Activated CD4-positive, alpha-beta memory T cell treated with anti-CD3 and anti-CD28 coated beads, Interleukin-2, amount 10 ng/mL, durations not matched to agents 7 days and 5 days (primary cell): ENCODE measurements at places on chromosomes 6 and 20. TPM values are rescaled to one million over a fixed set of nuclear protein-coding genes. Genes with fewer than 3 reads are reported as not detected.

Gene HNF4A
- not detected for total RNA-seq

Gene ABHD12
- 30.8 TPM for total RNA-seq

Gene PKIB
- 0.86 TPM for total RNA-seq

DNA sequence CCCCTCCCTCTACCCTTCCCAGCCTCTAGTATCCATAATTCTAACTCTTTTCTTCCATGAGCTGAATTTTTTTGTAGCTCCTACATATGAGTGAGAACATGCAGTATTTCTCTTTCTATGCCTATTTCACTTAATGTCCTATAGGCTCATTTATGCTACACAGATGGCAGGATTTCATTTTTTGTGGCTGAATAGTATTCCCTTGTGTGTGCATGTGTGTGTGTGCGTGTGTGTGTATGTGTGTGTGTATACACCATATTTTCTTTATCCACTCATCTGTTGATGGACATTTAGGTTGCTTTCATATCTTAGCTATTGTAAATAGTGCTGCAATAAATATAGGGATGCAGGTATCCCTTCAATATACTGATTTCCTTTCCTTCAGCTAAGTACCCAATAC lies 101.0 kb downstream of the ADAT2 start:
- DNase-seq: no peak

GRCh38 chr6:2714111-2714895 lies 36.4 kb downstream of the MYLK4 start:
- DNase-seq: no peak

GRCh38 chr6:97703661-97704060 lies 420.6 kb upstream of the MMS22L start:
- DNase-seq: no peak

- DNase-seq: no peak
Observed at GRCh38 chr6:142760152-142760551, 184.8 kb downstream of the HIVEP2 start.

GRCh38 chr6:36695414-36695813 lies 2.2 kb upstream of the RAB44 start:
- no peak for DNase-seq
